ENCODE measurements at places on chromosomes 11 and 22.

DNA sequence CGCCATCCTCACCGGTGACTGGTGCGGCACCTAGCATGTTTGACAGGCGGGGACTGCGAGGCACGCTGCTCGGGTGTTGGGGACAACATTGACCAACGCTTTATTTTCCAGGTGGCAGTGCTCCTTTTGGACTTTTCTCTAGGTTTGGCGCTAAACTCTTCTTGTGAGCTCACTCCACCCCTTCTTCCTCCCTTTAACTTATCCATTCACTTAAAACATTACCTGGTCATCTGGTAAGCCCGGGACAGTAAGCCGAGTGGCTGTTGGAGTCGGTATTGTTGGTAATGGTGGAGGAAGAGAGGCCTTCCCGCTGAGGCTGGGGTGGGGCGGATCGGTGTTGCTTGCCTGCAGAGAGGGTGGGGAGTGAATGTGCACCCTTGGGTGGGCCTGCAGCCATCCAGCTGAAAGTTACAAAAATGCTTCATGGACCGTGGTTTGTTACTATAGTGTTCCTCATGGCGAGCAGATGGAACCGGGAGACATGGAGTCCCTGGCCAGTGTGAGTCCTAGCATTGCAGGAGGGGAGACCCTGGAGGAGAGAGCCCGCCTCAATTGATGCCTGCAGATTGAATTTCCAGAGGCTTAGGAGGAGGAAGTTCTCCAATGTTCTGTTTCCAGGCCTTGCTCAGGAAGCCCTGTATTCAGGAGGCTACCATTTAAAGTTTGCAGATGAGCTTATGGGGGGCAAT is 1.1 kb downstream of the NEAT1 start:
- no peak for DNase-seq

- no peak for DNase-seq
These were observed 10.9 kb upstream of the DKK3 start for GRCh38 chr11:12019337-12019736.

GRCh38 chr11:71452199-71453036 is 585 bp upstream of the NADSYN1 start:
- peak; percentile 83 for DNase-seq

DNA sequence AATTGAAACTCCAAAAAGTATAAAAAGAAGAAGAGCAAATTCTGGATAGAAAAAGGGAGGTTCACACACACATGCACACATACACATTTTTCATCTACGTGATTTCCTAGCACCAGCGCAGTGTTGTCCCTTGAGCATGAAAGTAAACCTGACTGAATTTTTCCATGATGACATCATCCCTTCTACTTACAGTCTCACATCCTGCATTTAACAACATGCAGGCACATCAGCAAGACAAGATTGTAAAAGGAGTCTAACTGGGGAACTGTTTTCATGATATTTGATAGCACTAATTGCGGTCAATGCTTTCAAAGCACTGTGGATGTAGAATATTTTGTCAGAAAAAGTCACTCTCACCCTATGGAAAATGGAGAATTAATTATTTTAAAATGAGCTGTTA is 36.6 kb downstream of the GAS2 start:
- no peak for DNase-seq

- no peak for DNase-seq
These were observed 77.8 kb upstream of the SHISAL1 start for GRCh38 chr22:44390613-44390970.

DNA sequence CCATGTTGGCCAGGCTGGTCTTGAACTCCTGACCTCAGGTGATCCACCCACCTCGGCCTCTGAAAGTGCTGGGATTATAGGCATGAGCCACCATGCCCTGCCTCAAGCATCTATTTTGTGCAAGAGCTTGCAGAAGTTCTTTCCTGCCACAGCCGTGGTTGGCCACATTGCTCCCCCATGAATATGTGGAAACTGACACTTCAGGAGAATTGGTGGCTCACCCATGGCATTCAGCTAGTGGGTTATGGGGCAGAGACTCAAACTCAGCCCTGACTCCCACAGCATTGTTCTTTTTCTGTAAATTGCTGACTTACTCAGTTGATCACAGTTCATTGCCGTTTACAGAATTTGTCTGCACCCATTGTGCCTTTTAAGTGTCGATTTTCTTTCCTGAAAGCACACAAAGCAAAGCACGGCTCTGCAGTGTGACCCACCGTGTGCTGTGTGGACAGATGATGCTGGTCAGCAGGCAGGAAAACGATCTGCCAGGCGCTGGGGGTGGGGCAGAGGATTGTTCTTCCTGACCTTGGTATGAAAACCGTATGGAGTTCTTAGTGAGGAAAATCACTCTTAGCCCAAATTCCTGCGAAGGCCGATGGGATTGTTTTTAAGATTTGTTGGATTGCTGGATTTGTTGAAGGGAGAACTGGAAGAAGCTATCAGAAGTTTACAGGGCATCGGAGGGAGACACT is 115.6 kb downstream of the PTPRJ start:
- no peak for DNase-seq

- no peak for DNase-seq
These were observed 1.6 kb downstream of the DIXDC1 start for GRCh38 chr11:111938687-111939160.

DNA sequence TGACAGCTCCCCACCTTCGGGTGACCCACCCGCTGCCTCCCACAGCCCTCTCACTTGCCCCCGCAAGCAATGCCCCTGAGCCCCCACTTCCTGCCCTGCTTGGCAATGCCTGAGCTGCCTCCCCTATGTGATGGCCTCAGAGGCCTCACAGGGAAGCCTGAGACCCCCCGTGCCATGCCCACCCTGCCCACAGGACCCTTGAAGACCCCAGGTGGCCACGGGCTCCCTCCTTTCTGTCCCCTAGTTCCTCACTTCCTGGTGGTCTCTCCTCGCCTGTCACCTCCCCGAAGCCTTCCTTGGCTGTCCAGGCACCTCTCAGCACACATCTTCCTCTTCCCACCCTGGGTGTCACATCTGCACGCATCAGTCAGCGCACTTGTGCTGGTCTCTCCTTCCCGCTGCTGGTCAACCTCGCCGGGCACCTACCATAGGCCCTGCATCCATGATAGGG is 90.5 kb downstream of the BRD1 start:
- no peak for DNase-seq

- no peak for DNase-seq
These were observed 50.2 kb downstream of the BCR start for GRCh38 chr22:23230348-23231068.

- DNase-seq, result no peak
These were observed 54.2 kb upstream of the NNMT start for GRCh38 chr11:114242032-114242431.

DNA sequence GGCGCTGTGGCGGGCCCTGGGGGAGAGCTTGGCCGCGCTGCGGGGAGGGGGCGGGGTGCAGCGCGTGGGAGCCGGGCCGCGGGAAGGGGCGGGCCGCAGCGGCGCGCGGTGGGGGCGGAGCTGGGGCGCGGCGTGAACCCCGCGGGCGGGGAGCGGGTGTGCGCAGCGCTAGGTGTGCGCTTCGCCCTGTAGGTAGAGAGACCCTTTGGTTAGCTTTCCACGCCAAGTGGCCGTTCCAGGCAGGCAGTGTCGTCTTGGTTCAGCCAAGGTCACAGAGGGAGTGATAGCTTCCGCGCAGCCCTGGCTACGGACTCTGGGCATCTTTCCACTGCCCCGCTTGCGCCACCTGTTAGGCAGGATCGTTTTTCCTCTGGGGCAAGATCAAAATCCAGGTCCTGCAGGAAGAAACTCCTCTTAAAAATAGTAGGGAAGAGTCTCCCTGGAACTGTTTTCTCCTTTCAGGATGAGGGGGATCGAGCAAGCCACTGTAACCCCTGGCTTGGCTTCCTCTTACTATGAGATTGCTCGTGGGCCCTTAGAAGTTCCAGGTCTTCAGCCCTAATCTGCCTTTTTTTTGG is 434 bp downstream of the BANF1 start:
- DNase-seq, result no peak

DNA sequence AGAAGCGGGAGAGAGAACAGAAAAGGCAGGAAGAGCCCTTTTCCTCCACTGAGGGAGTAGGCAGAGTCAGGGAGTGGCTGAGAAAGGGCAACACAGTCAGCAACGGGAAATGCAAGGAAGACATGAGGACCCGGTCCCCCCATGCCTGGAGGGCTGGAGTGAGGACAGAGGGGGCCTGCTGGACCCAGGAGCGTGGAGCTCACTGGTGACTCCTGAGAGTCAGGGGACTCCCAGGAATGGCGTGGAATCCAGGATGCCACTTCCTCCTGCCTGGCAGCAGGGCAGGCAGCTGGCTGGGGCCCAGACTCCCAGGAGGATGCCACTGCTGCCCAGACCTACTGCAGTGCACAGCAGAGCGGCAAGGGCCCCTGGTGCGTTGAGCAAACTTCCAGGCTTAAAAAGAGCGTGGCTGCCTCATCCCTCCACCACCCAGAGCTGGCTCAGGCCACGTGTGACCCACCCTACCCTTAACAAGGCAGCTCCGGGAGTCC is 11.3 kb downstream of the C11orf21 start:
- DNase-seq, result peak; percentile 11

- DNase-seq, result no peak
These were observed 23.1 kb upstream of the IZUMO1R start for GRCh38 chr11:94281324-94281723.

DNA sequence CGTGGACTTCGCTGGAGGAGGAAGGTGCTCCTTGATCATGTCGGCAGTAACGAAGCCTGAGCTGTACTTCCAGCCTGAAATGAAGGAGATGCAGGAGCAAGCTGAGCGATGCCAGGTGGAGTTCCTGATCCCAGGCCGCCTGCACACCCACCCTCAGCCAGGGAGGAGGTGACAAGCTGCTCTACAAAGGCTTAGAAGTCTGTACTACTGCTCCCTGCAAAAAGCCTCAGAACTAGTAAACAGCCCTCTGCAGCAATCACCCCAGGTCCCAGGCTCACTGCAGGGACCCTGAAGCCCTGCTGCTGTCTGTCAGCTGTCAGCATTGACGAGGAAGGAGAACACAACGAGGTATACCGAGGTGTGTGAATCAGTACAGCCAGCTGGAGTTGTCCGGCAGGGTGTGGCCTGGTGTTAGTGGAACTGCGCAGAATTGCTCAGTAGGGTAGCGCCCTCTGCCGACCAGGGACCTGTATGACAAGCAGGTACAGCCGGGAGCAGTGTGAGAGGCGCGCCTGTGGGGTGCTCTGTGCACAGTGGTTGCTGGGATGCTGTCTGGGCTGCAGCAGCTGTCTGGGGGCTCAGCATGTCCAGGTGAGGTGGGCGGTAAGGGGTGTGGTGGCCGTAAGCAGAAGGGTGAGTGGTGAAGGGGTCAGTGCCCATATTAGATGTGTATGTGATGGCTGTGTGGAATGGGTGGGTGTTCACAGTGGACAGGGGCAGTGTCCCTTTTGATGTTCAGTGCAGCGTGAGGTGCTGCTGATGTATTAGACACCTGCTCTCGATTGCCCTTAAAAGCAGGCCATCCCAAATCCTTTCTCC is 7.6 kb downstream of the CYB5R2 start:
- peak; percentile 82 for DNase-seq

GRCh38 chr22:31838917-31839316 is 85.1 kb downstream of the DEPDC5 start:
- DNase-seq, result no peak

- no peak for DNase-seq
These were observed 98.8 kb downstream of the BCR start for GRCh38 chr22:23278883-23279675.

DNA sequence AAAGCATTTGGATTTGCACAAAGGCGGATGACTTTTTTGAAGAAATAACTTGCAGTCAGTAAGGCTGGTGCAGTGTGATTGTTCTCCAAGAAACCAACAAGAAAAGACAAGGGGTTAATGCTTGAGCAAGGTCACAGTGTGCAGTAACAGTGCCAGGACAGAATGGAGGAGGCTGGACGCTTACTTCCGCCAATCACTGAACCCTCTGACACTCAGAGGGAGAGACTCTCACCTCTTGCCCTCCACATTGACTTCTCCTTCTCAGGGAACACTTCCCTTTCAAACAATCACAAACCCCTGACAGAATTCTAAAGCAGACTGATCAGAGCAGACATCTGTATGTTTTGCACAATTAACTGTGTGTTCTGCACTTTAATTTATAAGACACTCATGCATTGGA is 228.4 kb downstream of the BLID start:
- DNase-seq, result no peak

DNA sequence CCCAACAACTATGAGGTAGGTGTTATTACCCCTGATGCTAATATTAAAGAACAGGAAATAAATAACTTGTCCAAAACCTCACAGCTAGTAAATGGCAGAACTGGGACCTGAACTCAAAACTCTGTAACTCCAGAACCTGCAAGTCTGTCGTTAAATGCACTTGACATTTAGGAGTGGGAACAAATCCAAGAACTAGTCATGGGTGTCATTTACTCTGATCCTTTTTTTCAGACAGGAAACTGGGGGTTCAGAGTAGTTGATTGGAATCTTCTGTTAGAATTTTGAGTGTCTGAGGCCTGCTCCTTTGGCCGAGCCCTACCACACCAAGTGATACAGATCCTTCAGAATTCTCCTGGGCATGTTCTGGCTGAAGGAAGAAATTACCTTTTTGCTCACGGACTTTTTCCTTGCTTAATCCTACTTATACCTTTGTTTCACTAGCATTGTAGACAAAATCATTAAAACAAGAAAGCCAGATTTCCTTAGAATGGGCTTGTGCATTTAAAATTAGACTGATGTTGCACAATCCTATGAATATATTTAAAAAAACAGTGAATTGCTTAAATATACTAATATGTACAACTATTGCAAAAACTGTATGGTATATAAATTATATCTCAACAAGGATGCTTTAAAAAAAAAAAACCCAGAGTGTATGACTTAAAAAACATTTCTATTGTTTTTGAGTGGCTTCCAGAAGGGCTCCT is 1.4 kb upstream of the YAP1 start:
- DNase-seq, result no peak

DNA sequence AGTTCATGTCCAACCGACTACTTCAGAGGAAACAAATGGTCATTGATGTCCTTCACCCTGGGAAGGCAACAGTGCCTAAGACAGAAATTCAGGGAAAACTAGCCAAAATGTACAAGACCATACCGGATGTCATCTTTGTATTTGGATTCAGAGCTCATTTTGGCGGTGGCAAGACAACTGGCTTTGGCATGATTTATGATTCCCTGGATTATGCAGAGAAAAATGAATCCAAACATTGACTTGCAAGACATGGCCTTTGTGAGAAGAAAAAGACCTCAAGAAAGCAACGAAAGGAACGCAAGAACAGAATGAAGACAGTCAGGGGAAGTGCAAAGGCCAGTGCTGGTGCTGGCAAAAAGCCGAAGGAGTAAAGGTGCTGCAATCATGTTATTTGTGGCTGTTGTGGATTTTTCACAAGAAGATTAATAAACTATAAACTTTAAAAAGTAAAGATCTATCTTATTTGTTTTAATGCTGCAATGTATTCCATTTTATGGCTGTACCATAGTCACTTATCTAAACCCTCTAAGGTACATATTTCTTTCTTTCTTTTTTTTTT is 20.1 kb upstream of the HIPK3 start:
- DNase-seq, result no peak

GRCh38 chr22:23466351-23466750 is 113.7 kb downstream of the IGLL1 start:
- no peak for DNase-seq

DNA sequence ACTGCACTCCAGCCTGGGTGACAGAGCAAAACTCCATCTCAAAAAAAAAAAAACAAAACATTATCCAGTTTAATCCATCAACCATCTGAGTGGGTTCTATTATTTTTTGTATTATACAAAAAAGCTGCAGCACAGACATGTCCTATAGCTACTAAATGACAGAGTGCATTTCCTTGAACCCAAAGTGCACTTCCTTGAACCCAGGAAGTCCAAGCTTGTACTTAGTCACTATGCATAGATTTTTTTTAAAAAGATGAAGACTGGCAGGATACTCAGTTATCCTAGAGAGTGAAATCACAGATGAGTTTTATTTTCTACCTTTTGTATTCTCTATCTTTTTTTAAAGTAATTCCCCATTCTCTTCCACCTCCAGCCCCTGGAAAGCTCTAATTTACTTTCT is 8.0 kb upstream of the RRAS2 start:
- no peak for DNase-seq
